ENCODE measurements at places on chromosomes 1 and 21.

- no peak for DNase-seq
Observed at GRCh38 chr1:66396212-66396890, 137.6 kb upstream of the SGIP1 start.

GRCh38 chr1:46168477-46168876 is 6.4 kb upstream of the TSPAN1 start:
- DNase-seq = no peak

DNA sequence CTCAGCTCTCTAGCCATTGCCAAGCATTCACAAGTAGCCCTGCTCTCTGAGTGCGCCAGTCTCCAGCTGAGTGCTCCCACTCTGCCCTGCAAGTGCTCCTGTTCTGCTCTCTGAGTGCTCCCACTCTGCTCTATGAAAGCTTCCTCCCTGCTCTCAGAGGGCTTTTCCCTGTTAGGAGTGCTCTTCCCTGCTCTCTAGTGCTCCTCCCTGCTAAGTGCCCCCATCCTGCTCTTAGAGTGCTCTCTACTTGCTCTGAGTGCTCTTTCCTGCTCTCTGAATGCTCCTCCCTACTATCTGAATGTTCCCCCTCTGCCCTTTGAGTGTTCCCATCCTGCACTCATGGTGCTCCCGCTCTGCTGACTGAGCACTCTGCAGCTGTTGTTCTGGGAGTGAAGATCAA is 555.4 kb downstream of the NPHP4 start:
- DNase-seq = no peak

DNA sequence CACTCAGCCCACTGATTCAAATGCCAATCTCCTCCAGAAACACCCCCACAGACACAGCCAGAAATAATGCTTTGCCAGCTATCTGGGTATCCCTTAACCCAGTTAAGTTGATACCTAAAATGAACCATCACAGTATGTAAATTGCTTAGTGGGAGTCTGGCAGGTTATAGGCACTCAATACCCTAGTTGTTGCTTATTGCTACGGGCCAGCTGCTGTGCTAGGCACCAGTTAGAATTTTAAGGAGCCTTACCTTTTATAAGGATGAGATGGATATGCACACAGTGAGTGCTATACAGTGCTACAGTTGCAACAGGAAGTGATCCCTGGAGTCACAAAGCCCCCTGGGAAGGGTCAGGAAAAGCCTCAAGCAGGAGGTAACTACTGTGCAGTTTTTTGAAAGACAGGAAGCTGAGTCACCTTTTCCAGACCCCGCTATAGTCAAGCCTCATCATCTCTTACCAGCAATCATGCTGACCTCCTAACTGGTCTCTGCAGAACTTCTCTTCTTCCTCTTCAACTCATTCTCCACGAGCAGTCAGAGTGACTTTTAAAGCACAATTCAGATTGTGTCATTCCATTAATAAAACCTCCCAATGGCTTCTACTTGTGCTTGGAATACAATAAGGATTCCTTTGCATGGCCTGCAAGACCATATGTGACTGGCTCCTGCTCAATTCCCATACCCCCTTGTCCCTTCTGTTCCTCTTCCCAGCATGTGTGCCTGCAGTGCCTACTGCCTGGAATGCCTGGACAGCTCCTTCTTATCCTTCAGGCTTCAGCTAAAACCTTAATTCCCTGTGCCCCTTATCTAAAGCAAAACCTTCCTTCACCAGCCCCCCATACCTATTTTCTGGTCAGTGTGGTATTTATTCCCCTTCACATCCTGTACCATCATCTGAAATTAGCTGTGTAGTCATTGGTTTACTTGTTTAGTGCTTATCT is 10.4 kb upstream of the TLR5 start:
- DNase-seq = no peak

DNA sequence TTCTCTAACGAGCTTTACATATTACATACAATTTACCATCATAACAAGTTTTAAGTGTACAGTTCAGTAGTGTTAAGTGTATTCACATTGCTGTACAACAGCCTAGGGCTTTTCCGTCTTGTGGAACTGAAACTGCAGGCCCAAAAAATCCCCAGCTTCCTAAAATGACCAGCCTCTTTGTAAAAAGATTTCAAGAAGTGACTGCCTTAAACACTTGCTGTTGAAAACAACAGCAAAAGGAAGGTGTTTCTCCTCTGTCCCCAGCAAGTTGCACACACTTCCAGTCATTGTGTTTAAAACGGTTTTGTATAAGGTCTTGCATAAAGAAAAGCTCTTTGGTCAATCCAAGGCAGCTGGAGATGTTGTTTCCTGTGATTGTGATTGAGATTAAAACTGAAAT is 16.0 kb upstream of the GBP1 start:
- DNase-seq = no peak

DNA sequence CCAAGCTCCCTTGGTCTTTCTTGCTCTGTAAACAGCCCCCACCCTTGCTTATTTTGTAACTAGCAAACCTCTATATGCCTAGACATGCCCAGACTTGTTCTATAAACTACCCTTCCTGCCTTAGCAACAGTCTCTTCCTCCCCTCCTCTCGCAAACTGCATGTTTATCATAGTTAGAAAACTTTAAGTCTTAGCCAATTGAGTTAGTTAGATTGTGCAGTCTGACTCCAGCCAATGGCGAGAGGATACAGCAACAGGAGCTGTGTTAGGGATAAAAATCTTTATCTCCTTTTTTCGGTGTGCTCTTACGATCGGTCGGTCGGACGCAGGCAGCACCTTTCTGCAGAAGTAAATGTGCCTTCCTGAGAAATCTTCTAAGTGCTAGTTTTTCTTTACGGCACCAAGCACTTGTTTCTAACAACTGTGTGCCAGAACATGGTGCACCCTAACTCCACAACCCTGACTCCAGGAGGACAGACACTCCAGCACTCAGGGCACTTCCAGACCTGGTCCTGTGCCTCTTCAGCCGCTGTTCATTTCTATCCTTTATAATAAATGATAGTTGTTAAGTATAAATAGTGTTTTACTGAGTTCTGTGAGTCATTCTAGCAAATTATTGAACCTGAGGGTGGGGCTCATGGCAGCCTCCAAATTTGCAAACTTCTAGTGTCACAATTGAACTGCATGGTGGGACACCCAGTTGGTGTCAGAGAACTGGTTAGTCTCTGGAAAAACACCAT is 25.7 kb upstream of the GNG4 start:
- no peak for DNase-seq

DNA sequence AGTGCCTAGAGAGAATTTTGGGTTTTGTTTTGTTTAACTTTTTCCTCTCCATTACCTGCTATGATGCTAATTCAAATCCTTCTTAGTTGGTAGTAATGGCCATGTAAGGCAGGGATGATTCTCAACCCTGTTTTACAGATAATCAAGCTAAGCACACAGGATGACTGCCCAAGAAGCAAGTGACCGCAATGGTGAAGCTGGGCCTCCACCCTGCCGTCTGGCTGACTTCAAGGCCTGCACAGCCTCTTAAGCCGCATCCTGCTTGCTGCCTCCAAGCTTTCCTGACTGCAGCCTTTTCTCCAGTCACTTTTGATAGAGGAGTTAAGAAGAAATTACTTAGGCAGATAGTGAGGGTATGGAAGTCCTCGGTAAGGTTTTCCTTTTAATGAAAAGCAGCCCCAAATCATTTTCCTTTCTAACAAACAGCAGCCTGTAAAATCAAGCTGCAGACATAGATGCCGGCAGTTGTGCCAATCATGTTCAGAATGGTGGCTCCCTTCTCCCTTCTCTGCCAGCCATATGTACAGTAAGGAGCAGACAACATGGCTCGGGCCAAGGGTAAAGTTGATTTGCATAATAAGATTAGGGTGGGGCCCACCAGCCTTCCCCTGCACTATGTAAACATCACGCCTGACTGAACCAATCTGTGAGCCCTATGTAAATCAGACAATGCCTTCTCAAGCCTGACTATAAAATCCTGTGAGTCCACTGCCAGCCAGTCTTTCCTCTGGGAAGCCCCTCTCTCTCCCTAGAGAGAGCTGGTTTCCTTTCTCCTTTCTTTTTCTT is 8.8 kb upstream of the CTBS start:
- no peak for DNase-seq

GRCh38 chr1:29711582-29712283 is 475.4 kb downstream of the PTPRU start:
- no peak for DNase-seq

DNA sequence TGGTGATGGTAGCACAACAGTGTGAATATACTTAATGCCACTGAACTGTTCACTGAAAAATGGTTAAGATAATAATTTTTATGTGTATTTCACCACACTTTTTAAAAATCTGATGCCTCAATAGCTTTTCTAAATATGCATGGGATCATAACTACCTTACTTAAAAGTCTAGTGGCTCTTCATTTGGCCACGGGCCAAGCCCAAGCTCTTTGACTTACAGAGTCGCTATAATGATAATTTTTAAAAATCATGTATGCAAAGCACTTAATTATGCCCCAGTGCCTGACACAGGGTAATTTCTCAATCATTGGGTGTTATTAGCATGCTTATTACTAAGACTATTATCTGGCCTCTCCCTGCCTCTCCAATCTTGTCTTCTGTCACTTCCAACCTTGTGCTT is 7.6 kb upstream of the CNN3 start:
- no peak for DNase-seq

- DNase-seq = no peak
Observed at GRCh38 chr21:34994766-34995631, 54.1 kb downstream of the RUNX1 start.

DNA sequence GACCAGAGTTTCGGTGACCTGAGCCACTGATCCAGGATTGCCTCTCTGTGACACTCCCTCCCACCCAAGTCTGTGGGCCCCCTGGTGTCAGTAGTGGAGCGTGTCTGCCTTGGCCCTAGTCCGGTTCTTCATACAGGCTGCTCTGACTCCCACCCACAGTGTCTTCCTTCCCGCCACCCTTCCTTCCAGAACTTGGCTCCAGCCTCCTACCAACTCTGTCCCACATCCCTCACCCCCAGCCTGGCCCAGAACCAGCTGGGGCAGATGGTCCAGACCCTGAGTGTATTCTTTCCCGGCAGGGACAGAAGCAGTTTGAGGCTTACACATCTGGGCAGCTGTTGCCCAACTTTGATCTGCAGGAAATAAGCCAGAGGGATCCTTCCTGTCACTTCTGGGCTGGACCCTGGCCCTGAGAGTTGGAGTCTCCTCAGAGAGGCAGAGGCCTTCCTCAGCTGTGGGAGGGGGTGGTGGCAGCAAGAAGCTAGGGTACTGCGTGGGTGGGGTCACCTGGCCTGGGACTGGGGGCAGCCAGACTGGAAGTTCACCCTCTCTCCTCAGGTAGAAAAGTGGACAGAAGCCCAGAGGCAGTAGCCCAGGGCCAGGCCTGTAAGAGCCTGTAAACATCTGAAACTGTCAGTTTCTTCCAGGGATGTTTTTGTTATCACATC is 43.1 kb upstream of the EPS8L3 start:
- DNase-seq = no peak

DNA sequence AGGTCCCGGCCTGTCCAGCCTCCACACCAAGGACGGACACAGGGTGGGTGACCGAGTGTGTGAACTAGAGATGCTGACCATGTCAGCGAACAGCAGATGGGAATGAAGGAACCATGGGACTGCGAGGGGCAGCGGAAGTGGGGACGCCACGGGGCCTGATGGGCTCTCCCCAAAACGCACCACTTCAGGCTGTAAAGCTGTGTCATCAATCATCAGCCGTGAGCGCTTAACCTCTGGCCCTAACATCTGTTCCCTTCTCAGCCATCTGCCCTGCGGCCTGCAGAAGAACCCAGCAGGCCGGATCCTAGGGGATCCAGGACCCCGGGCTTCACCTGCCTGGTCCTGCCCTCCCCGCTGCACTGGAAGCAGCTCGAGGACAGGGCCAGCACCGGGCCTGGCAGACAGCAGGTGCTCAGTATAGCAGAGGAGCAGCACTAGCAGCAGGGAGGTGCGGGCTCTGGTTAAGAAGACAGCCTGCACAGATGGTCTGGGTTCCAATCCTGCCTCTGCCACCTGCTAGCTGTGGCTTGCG is 58.7 kb downstream of the DMRTB1 start:
- DNase-seq = no peak

- DNase-seq = peak; percentile 24
Observed at GRCh38 chr1:221335161-221336101, 406.5 kb downstream of the DUSP10 start.

DNA sequence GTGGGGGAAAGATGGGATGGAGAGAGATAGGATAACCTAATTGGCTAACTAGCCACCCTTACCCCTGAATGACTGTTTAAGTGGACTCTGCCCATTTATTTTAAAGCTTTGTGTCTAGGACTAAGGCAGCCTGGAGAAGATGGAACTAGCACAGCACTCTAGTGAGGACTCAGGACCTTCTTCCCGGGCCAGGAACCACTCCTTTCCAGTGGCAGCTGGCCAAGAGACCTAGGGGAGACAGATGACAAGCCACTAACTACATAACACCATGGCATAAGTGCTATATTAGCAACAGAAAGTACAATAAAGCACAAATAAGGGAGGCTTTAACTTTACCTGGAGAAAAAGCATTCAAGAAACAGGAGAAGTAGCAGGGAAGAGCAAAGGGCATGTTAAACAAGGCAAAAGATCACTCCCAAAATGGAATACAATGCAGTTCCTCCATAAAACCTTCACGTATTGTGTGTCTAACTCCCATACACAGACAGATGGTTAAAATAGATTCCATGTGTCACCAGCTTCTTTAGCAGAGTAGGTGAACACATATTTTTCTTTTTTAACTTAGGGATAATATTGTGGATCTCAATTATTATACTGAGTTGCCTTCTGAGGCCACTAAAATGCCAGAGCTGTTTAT is 20.6 kb downstream of the CLCA1 start:
- DNase-seq = no peak
